ENCODE measurements at places on chromosomes 12 and 14.

DNA sequence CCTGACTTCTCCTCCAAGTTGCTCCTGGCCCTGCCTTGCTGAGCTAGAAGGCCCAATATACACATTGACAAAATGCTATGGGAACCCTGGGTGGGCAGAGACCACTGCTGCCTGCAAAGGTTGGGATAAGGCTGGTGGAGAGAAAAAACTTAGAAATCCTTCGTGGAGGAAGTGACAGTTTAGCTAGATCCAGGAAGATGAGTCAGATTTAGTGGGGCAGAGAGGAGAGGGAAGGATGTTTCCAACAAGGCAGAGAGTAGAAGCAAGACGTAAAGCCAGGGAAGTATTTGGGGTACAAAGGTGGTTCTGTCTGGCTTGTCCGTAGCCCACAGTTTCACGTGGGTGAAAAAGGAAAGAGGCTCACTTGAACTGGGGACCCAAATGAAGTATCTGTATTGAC lies 69.0 kb upstream of the CLMN start:
- no peak for DNase-seq

GRCh38 chr14:28661171-28661772 lies 105.3 kb upstream of the FOXG1 start:
- no peak for DNase-seq

DNA sequence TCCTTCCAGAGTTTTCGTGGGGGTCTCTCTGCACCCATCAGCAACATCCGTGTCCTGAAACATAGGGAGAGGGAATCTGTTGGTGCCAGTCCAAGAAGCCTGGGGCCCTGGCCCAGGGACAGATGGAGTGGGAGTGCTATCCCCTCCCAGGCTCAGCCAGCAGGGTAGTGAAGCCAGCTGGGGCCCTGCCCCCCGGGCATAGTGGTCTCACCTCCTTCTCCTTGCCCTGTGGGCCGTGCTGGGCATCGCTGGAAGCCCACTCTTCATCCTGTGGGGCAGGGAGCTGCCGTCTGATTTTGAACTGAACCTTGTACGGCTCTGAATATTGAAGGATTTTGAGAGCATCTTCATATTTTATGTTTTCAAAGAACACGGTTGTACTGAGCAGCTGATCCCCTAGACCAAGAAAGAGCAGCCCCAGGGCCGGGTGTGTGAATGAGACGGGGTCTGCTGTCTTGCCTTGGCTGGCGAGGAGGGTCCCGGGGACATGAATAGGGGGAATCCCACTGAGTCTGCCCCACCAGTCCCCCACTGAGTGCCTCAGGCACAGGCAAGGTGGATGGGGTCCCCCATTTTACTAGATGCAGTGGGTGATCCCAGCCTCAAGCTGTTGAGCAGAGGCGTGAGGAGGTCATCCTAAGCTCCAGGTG lies 23.3 kb downstream of the AHNAK2 start:
- DNase-seq: no peak

GRCh38 chr12:107684990-107685359 lies 624 bp upstream of the PWP1 start:
- DNase-seq: no peak

DNA sequence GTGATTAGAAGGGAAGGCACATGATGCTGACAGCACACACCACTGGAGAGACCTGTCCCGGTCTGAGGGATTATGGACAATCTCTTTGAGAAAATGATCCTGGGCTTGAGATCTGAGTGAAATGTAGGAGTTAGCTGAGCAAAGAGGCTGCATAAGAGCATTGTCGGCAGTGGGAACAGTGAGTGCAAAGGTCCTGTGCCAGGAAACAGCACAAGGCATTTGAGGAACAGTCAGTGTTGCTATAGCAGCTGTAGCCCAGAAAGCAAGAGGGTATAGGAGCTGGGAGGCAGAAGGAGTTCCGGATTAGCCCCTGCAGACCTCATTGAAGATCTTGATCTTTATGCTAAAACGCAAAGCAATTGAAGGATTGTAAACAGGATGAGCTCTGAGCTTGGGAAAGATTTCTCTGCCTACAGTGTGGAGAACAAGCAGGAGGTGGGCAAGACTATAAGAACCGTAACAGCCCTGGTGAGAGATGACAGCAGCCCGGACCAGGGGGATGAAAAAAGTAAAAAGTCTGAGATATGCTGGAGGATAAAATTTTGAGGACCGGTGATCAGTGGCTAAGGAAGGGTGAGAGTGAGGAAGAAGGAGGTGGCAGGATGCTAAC lies 28.5 kb downstream of the CFL2 start:
- no peak for DNase-seq

DNA sequence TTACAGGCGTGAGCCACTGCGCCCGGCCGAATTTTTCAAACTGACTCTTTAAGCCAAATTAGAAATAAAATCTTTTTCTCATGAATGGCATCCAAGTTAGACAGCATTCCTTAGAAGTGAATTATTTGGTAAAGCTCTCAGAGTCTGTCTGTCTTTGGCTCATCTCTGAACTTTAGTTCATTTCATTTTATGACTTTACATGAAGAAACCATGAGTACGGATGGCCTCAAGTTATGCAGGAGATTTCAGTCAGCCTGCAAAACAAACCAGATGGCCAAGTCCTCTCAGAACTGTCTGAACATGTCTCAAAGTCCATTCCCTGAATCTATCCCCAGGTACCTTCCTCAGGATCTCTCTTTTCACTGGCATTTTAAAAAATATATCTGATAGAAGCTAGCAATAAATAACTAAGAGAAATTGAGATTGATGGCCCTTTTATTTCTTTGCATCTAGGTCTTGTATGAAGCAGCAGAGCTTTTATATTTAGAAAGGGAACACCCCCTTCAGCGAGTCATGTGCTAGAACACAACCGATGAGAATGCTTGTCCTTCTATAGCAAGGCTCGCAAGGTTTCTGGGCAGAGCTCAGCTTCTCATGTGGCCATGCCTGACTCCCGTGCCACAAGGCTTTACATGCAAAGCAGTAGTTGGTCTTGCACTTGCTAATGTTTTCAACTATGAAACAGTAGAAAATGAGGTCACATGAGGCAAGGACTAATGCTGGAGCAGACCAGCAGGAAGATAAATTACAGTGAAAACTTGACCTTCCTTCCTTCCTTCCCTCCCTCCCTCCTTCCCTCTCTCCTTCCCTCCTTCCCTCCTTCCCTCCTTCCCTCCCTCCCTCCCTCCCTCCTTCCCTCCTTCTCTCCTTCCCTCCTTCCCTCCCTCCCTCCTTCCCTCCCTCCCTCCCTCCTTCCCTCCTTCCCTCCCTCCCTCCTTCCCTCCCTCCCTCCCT lies 125.0 kb downstream of the AKAP6 start:
- DNase-seq: no peak

- no peak for DNase-seq
Observed at GRCh38 chr12:106985479-106985878, 1.5 kb downstream of the MTERF2 start.

GRCh38 chr12:54417712-54418440 lies 1.2 kb downstream of the ITGA5 start:
- no peak for DNase-seq

GRCh38 chr14:63860146-63860545 lies 7.3 kb downstream of the SYNE2 start:
- no peak for DNase-seq

DNA sequence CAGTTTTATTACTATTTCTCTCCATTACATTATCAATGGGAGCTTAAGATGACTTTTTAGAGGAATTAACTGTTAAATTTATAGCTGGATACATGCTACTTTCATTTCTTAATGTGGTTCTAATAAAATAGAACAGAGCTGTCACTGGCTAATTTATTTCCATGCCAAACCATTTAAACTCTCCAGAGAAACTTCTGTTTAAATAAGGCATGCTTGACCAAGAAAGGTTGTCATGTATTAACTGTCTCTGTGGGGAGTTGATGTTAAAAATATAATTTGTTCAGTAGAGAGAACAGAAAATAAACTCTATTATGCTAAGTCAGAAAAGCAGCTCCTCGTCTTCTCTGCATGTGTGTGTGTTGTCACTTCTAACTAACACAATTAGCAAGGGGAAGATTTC lies 447.4 kb downstream of the SLC16A7 start:
- no peak for DNase-seq

DNA sequence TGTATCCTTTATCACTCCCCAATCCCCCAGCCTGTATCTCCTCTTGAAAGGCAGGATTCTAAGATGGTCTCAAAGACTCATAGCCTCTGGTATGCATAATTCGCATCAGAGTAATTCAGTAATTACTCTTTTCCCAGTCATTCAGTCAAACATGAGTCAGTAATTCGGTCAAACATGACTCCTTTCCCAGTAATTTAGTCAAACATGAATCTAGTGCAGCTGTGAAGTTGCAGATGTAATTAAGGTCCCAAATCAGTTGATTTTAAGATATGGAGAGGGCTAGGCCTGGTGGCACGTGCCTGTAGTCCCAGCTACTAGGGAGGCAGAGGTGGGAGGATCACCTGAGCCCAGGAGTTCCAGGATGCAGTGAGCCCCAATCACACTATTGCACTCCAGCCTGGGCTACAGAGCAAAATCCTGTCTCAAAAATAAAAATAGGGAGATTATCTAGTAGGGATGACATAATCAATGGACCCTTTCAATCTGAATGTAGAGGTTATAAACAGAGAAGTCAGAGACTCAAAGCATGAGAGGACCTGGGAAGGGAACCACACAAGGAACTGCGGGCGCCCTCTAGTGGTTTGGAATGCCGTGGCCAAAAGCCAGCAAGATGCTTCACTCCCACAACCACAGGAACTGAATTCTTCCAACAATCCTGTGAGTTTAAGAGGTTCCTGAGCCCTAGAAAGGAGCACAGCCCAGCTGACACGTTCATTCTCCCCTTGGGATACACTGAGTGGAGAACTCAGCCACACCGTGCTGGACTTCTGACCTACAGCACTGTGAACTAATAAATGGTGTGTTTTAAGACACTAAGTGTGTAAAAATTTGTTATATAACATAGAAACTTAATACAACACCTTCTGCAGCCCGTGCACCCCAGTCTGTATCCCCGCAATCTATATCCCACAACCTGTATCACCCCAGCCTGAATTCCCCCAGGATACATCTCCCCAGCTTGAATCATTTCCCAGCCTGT lies 14.3 kb upstream of the ARMH4 start:
- peak; percentile 71 for DNase-seq

DNA sequence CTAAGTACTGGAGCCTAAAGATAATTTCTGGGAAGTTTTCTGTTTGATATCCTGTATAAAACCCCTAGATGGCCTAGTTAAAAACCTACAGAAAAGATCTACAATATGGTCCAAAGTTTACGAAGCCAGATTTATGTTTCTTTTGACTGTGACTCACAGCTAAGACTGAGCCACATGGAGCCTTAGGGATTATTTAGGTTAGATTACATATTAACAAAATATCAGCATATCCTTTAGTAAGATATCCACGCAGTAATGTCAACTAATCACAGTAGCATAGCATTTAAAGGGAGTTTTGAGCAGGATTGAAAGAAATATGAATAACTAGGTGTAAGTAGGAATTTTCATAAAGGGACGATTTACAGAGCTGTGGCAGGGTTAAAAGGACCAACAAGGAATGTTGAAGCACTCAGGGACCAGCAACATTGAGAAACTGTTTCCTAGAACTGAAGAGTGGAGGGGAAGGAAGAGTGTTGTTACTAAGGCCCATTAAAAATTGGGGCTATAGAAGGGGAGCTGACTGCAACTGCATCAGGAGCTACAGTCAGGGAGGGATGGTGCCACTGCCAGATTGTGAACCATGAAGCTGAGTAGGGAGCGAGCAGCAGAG lies 155.5 kb downstream of the DACT1 start:
- DNase-seq: no peak

GRCh38 chr12:52204931-52205505 lies 13.2 kb upstream of the KRT80 start:
- no peak for DNase-seq

DNA sequence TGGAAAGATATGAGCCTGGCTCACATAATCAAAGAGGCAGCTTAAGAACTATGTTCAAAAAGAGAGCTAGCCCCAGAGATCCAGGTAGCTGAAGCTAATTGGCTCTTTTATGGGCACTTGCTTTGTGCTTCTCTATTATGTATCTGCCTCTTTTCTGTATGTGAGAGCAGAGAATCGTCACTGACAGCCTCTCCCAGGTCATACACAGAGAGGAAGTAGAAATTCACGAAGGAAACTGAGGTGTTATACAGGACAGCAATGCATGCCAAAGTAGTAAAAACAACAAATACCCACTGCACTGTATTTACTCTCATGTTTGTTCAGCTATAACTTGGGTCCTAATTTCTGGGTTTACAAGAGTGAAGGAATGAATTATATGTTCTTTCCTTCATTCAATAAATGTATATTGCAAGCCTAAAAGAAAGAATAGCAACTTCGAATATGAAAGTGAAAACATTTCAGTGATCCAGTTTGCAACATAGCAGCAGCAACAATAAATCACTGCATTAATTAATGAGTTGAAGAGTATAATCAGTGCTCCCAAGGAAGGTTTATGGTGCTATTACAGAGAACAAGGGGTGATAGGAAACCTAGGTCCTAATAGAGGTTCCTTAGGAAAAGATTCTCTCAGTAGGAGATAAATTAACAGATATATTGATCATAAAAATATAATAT lies 47.1 kb upstream of the ATXN7L3B start:
- no peak for DNase-seq

DNA sequence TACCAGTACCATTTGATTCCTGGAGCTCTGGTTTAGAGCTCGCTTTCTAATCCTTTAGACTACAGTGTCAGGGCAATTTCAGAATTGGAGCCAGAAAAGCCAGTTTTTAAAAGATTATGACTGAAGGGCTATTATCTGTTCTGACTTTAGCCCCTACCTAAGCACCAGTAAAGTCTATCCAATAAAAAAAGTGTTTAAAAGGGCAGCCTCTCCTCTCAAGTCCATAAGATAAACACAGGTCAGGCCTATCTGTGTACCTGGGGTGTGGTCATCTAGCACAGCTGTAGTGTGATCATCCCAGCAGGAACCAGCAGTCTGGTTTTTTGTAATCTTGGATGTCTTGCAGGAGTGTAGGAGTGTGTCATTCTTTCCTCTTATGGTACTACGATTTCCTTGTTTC lies 6.6 kb downstream of the APPL2 start:
- DNase-seq: no peak

DNA sequence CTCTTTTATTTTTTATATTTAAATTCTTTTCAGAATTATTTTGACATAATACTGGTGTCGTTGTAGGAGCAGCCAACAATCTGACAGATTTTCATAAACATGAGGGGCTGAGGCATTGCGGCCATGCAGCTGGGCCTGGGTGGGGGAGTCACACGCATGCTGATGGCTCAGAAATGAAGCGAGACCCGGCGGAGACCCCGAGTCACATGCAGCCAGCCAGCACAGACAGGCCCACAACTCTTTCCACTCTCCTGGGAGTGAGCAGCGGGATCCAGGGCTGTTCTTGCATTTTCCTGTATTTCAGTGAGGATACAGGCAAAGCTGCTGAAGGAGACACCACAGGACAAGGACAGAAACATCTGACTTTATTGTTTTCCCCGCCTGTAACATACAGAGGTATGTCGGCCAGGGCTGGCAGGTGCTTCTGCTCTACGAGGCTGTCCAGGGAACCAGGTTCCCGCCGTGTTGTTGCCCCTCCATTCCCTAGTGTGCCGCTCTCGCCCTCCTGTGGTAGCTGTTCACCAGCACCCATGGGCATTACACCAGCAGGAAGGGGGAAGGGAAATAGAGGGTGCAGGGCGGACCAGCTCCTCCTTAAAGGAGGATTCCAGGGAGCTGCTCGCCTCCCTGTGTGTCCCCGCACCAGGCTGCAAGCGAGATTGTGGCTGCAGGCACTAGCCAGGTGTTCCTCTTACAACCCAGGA lies 30.5 kb downstream of the FZD10 start:
- DNase-seq: no peak

- no peak for DNase-seq
Observed at GRCh38 chr14:55851961-55852360, 266.2 kb upstream of the PELI2 start.
